GM23338 (cell line): ENCODE measurements at places on chromosomes 13 and 19. TPM values are rescaled to one million over a fixed set of nuclear protein-coding genes. Genes with fewer than 3 reads are reported as not detected.

The PINLYP gene
- 11.1 and 12.1 TPM in 2 replicates for polyA plus RNA-seq

The CDC16 gene
- 91.3 and 95.9 TPM in 2 replicates for polyA plus RNA-seq

The CCNE1 gene
- 26.1 and 31.3 TPM in 2 replicates for polyA plus RNA-seq

DNA sequence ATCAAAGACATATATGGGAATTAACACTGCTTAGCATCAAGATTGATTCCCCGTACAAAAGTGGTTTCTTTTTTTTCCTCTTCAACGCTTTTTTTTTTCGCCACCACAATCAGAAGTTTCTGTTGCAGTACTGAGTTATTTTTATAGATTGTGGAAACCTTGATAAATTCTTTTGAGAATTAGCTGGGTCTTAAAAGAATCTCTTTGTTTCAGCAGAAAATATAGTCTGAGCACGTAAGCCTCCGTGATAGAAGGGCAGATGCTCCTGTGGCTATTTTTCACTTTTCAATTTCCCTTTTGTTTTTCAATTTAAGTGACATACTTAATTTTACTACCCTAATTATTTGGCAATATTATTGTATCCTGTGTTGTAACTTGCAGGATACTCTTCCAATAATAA, 531.8 kb downstream of the DCT start:
- 0 out of 2 replicates have a peak, but pooled peaks cover 3% of the 10 kb centered on the region for H3K4me1 ChIP-seq
- H3K27me3 ChIP-seq, result no peaks in the 10 kb centered on the region
- no peak overlapping the region for H3K4me3 ChIP-seq
- H3K27ac ChIP-seq, result no peak overlapping the region
- no peaks in the 10 kb centered on the region for H3K36me3 ChIP-seq

DNA sequence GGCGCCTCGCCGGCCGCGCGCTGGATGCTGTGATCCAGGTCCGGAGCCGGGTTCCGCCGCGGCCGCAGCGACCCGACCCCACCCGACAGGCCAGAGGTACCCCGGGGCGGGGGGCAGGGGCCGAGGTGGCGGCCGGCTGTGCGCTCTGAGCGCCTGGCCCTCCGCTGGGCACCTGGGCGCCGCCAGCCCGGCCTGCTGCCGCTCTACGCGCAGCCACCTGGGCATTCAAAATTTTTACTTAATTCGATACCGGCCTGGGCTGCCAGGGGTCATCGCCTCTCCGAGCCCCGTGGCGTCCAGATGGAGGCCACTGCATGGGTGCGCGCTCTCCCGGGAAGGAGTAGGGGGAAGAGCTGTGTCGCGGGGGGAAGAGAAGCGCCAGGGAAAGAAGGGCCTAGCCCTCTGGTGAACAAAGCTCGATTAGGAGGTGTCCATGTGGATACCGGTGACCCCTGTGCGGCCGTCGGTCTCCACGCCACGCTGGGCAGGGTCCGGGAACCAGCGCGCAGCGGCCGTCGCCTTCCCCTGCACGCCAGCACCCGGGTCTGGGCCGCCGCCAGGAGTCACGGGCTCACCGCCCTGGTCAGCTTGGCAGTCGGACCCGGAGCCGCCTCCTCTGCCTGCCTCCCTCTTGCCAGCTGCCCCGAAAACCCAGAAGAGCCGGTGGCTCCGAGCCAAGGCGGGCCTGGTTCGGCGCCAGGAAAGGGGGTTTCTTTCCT, 666 bp downstream of the BIVM start:
- no peak overlapping the region for H3K27ac ChIP-seq
- peaks cover 39% of the 10 kb centered on the region for H3K27me3 ChIP-seq
- H3K36me3 ChIP-seq, result no peaks in the 10 kb centered on the region
- peaks cover 9% of the 10 kb centered on the region for H3K4me1 ChIP-seq
- DNase-seq, result peak; percentile 21
